IMR-90 (cell line): ENCODE measurements at places on chromosomes 11 and 22.

DNA sequence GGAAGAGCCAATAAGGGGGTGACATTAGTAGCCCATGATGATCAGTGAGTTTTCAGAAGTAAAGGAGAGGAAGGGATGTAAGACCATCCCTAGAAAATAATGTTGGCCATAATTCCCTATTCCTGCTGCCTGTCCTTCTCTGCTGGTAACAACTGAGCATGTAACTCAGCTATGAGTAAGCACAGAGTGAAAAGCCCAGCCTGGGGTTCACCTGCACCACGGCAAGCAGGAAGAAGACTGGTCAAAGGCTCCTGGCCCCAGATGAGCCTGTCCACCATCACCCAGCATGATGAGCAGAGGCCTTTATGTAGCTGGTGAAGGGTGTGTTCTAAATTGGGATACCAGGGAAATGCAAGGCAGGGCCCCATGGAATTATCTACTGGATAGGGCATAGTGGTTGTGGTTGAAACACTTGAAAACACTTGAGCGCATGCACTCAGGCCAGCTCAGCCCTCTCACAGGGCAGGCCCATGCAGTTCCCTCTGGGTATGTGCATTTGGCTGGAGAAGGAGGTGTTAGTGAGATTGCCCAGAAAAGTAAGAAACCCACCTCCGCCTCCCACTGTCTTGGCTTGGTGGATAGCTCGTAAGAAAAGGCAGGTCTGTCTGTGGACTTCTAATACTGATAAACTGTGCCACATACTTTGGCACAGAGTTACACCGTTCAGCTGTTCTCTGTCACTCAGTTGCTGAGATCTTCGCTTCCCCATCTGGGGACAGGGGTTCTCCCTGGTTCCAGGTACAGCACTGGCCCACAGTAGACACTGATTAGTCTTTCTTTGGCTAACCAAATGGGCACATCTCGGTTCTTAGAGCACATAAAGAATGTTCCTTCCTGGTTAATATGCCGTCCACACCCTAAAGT lies 86.8 kb downstream of the AMOTL1 start:
- no peak for DNase-seq

DNA sequence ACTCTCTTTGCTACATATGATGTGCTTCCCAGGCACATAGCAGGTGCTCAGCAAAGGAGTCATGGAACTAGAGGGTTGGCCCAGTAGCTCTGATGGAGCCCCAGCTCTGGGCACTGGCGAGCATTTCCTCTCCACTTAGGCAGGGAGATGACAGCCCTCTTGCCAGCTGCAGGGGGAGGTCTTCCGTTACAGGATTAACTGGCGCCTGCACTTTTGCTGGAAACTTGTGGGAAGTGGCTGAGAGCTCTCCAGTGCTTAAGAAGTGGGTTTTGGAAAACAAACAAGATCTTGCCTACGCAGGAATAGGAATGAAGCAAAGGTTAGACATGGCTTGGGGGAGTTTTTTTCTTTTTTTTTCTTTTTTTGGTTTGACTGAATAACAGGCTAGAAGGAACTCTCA lies 75.5 kb downstream of the MICAL2 start:
- peak; percentile 87 for DNase-seq

- DNase-seq, result peak; percentile 64
Observed at GRCh38 chr22:49951000-49951677, 9.4 kb upstream of the PIM3 start.

- DNase-seq, result no peak
Observed at GRCh38 chr22:42282252-42282942, 11.9 kb upstream of the TCF20 start.

- no peak for DNase-seq
Observed at GRCh38 chr22:43299736-43300135, 43.4 kb downstream of the SCUBE1 start.

GRCh38 chr11:37788141-37788877 lies 1190.3 kb upstream of the RAG2 start:
- DNase-seq, result peak; percentile 91

DNA sequence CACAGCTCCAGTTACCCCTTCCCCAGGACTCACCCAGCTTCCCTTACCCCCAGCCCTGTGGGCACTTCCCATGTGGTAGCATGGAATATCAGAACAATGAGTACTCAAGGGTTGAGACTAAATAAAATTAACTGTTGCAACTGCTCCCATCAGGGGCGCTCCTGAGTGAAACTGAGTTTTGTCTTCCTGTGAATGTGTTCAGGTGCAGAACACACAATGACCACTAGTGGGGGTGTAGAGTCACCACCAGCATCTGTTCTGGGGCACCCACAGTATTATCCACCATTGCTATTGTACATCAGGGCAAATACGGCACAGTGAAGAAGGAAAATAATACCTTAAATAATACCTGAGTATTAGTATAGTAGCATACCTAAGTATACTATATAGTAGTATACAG lies 689.7 kb downstream of the TBC1D22A start:
- DNase-seq, result no peak

- DNase-seq, result no peak
Observed at GRCh38 chr11:132943357-132943705, 589.0 kb downstream of the OPCML start.

DNA sequence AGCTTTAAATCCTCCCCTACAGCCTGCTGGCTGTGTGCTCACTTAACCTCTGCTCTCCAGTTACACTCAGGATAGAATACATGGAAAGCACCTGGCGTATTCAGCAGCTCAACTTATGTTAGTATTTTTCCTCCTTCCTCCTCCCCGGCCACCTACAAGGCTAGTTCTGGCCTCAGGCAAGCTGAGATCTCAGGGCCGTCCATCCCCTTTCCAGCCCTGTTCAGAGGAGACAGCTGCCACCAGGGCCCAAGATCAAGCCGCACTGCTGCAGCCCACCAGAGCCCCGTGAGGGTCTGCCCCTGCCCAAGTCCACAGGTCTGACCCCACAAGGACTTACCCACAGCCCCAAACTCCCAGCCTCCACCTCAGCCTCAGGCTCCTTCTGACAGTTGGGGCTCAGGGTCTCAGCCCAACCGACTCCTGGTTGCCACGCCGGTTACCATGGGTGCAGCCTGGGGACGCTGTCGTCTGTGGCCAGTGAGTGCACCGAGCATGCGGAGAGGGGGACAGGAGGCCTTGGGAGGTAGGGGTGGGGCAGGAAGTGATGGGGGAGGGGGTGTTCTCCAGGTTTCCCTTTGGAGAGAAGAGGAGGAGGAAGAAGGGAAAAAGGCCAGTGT lies at the start of gene C11orf16:
Gene C11orf16, minus strand, starts transcription at position 384 of the 617 bp plus-strand sequence. CDS start 639 bp downstream, outside the sequence.
- DNase-seq, result no peak

- no peak for DNase-seq
Observed at GRCh38 chr11:8251616-8252295, 11.9 kb downstream of the LMO1 start.

GRCh38 chr11:65785319-65786007 lies 1.4 kb upstream of the OVOL1 start:
- DNase-seq, result no peak

GRCh38 chr11:125542709-125543108 lies 26.6 kb upstream of the EI24 start:
- no peak for DNase-seq

- no peak for DNase-seq
Observed at GRCh38 chr11:105763594-105763993, 153.7 kb downstream of the GRIA4 start.

- no peak for DNase-seq
Observed at GRCh38 chr11:107018219-107018901, at the start of gene GUCY1A2. GUCY1A2 (minus strand) TSS chr11:107018476; CDS start chr11:107018055, 421 bp downstream.

DNA sequence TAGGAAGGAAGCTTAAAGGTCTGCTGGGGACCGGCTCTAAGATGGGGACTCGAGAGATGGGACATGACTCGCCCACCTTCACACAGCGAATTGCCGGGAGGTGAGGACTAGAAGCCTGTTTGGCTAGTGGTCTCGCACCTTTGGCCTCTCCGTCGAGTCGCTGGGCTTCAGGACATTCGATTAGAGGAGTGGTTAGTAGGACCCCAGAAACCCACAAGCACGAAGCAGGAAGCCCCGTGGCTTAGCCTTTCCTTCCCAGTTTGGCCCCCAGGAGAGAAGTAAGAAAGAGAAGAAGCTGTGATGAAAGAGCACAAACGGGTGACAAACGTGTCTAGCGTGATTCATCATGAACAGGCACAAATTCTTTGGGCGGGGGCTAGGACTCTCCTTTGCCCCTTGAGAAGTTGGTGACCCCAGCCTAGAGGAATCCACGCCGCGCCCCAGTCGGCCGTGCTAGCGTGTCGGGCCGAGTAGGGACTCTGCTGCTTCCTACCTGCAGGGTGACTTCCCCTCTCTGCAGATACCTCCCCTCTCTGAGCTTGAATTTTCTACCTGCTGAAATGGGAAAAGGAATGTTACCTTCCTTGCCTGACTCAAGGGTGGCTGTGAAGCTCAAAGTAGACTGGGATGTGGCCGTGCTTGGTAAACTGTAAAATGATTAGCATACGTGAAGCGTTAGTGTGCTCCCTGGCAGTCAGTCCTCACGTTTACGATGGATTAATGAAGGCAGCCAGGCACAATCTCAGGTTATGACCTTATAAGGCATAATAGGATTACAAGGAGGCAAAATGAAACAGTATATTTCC lies 1.1 kb upstream of the ADM start:
- DNase-seq, result peak; percentile 68

DNA sequence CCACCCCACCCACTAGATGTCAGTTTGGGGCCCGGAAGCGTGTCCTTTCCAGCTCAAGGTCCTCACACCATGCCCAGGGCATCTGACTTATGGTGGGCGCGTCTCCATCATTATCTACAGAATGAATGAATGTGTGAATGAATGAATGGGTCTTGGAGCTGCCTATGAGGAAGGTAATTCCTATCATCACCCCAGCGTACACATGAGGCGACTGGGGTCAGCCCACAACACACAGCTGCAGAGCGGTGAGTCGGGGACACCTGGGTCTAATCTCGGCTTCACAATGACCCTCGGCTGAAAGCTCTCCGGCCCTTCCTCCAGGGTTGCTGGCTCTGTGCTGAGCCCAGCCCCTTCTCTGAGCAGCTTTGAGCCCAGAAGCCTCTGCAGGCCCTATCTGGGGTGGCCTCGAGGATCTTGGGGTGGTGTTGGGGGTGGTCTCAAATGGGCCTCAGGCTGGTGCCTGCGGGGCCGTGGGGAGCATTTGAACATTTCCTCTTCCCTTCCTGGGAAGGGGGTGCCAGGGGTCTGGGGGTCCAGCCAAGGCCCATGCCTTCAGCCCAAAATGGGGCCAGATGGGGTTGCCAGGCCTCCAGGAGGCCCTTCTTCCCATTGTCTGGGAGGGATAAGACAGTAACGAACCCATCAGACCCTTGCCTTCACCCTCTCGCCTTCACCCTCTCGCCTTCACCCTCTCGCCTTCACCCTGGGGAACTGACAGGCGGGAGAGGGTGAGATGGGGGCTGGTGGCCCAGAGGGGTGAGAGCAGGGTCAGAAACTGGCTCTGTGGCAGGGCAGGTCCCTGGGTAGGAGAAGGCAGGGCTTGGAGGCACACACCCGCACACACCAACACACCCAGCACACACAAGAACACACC lies 82.4 kb downstream of the MYEOV start:
- DNase-seq, result no peak

DNA sequence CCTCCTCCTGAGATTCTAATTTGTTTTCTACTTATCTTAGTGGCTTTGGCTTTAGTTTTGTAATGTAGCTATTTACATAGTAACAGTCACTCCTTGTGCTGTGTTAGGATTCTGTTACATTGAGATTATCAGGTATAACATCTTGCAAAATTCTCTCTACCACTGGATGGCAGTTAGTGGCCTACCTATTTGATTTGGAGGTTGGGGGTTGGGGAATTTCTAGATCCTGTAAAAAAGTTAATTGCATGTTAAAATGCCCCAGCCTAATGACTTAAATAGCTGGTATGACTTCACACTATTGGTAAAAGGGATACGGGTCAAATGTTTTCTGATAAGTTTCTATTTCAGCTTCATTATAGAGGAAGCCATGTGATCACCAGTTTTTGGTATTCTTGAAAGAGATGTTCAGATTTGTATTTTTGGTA lies 2.8 kb downstream of the GRK3 start:
- DNase-seq, result no peak

GRCh38 chr11:65502555-65503367 lies 3.9 kb downstream of the MALAT1 start:
- DNase-seq, result peak; percentile 64

GRCh38 chr11:45651156-45651555 lies 14.3 kb downstream of the CHST1 start:
- DNase-seq, result no peak

DNA sequence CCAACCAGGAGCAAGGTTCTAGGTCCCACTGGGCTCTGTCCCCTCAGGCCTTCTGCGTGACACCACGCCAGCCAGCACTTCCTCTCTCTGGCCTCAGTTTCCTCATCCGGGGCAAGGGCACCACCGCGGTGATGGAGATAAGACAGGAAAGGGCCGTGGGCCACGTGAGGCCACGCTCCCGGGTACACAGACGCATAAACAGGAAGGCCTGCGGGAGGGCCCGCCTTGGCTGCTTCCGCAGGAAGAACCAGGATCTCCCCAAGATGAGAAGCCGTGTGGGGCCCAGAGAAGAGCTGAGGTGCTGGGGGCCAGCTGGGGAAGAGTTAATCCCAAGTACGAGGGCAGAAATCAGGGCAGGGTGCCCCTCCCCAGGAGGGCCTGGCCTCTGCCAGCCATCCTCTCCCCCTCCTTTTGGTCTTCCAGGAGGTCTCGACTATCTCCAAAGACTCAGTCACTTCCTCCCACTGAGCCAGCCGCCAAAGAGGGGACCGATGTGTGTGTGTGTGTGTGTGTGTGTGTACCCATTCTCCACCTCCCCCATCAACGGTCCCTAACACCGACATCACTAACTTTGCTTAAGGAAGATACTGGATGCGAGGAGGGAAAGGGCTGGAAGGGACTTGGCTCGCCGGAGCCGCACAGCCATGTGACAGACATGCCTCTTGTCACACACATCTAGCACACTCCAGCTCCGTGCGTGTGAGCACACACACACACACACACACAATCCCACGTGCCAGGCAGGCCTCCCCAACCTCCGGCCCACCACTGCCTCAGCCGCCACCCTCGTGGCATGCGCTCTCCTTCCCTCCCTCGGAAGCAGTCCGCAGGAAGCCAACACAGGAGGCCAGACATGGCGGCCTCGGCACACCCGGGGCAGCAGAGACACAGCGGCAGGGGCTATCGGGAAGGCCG lies 1.4 kb downstream of the MFNG start:
- DNase-seq, result no peak

GRCh38 chr11:110921742-110922521 lies 209.7 kb upstream of the ARHGAP20 start:
- DNase-seq, result peak; percentile 50

DNA sequence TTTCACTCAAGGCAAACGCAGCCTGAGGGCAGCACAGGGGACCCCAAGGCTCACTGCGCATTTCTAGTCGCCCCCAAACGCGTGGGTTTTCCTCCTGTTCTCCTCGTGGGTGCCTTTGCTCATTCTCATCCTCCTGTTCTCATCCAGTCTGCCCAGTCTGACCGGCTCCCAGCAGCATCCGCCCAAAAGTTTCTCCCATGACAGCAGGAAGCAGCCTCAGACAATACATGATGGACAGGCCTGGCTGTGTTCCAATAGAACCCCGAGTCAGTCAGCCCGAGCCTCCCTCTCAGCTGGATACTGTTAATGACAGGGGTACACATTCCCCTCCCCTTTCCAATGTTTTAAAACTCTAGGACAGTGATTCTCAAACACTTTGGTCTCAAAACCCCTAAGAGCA lies 22.5 kb upstream of the KRTAP5-7 start:
- DNase-seq, result no peak

GRCh38 chr11:130940706-130941105 lies 24.4 kb upstream of the SNX19 start:
- DNase-seq, result peak; percentile 29

GRCh38 chr22:36901411-36902142 lies 11.9 kb upstream of the CSF2RB start:
- DNase-seq, result no peak
